HCT116 (cell line): ENCODE measurements at places on chromosomes 4 and X. TPM values are rescaled to one million over a fixed set of nuclear protein-coding genes. Genes with fewer than 3 reads are reported as not detected.

DNA sequence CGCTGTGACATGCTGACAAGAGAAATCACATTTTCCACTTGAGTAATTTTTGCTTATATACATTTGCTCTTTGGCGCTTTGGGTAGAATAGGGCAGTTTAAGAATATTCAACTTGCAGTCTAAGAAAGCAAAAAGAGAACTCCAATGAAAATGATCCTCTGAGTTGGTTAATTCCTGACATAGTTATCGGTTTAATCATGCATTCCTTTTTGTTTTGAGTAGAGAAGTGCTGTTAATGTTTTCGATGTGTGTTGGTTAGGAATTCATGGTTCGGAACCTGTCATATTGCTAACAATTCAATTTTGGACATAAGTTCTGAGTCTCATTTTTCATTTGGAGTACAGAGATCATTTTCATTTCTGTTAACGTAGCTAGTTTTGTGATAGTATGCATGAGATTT, 700.6 kb upstream of the PITX2 start:
- H3K27ac ChIP-seq: no peak overlapping the region
- no peak for DNase-seq
- H3K27me3 ChIP-seq: no peaks in the 10 kb centered on the region
- H3K36me3 ChIP-seq: no peaks in the 10 kb centered on the region

MAGEC3 gene
- total RNA-seq: not detected

DNA sequence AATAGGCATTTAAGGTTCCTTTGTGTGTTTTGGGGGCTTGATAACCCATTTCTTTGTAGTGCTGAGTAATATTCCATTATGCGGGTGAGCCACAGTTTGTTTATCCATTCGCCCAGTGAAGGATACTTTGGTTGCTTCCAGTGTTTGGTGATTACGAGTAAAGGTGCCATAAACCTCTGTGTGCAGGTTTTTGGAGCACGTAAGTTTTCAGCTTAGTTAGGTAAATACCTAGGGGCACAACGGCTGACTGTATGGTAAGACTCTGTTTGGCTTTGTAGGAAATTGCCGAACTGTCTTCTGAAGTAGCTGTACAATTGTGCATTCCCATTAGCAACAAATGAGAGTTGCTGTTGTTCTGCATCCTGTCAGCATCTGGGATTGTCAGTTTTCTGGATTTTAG, 3.8 kb upstream of the TBL1X start:
- H3K36me3 ChIP-seq: no peaks in the 10 kb centered on the region
- H3K27ac ChIP-seq: no peak overlapping the region
- DNase-seq: no peak
- H3K27me3 ChIP-seq: no peaks in the 10 kb centered on the region
- H3K4me3 ChIP-seq: no peak overlapping the region

ARHGEF6 gene
- total RNA-seq: 1.9 TPM

DNA sequence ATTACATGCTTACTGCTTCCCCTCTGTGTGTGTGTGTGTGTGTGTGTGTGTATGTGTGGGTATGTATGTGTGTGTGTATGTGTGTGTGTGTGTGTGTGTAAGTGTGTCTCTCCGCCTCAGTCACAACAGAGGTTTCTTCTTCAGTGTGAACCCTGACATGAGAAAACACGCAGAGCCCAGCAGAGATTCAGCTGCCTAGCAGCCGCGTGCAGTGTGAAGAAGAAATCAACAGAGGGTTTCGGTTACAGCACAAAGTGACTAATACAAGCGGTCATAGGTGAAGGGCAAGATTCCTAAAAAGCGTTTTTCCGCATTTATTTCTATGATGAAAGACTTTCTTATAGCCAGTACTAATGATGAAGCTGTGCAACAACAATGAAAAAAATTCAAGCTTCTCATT, 55.3 kb upstream of the ZFP42 start:
- DNase-seq: no peak
- no peak overlapping the region for H3K27ac ChIP-seq
- no peaks in the 10 kb centered on the region for H3K36me3 ChIP-seq
